ENCODE measurements at places on chromosomes 4 and X. TPM values are rescaled to one million over a fixed set of nuclear protein-coding genes. Genes with fewer than 3 reads are reported as not detected.
A peak's percentile ranks its signal among the peaks of the same experiment; 100 is the strongest.

DNA sequence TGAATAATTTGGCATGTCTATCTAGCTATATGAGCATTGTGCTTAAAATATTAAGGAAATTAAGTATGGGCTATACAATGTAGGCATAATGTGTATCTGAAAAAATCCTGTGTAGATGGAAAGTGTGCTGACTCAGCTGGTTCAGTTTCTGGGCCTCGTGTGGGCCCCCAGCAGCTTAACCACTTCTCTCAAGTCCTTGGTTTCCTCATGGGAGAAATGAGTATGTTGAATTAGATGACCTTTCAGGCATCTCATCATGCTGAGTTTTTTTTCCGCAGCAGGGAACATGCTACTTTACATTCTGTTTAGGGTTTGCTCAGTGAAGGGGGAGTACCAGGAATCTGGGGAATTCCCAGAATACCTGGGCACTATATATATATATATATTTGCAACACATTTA lies 30.5 kb downstream of the RHOH start:
- H3K36me3 ChIP-seq = peaks cover 74% of the 10 kb centered on the region
- peak overlapping the region; percentile 96 for H3K27ac ChIP-seq
- DNase-seq = peak; percentile 85
- no peaks in the 10 kb centered on the region for H3K27me3 ChIP-seq
- H3K4me3 ChIP-seq = peak overlapping the region; percentile 70
- H3K4me1 ChIP-seq = peaks cover 91% of the 10 kb centered on the region

DNA sequence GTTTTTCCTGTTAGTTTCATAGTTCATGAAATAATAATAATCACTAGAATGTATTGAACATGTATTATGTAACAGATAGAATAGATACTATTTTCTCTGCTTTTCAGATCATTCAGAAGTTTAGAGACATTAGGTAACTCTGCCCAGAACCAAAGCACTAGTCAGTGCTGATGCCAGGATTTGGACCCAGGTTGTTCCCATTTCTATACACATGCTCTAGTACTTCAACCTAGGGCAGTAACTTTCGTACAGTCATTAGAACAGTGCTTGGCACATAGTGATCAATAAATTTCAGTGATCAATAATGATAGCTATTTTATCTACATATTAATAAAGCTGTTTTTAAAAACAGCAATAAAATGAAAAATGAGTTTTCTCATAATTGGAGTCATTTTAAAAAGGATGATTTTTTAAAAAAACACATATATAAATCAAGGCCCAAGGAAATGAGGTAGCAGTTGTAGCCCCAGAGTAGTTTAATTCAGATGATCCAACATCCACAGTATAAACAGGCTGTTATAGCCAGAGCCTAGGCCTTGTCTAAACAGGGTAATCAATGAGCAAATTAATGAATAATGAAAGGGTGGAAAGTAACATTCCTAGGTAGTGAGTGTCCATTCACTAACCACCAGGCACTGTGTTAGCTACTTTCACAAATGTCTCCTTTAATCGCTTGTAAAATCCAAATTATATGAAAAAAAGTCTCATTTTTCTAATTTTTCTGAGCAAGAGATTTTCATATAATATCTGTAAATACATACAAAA lies 25.6 kb downstream of the TXK start:
- H3K27me3 ChIP-seq = no peaks in the 10 kb centered on the region
- peaks cover 33% of the 10 kb centered on the region for H3K36me3 ChIP-seq
- no peak overlapping the region for H3K27ac ChIP-seq
- DNase-seq = no peak

DNA sequence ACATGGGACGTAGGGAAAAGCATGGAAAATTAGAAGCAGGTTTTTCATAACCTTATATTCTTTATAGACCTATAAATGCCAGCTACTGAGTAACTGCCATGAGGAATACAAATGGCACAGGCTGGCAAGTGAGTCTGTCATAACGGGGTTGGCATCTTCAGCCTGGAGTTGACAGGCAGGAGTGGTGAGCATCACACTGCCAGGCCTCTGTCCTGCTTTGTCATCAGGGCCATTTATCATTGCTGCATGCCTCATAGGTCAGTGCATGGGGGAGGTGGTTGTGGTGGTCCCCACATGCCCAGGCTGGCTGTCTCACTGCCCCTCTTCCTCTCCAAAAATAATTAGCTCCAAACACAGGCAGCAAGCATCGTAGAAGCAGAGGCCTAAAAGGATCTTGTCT lies 72.5 kb downstream of the LNX1 start:
- no peaks in the 10 kb centered on the region for H3K4me1 ChIP-seq
- H3K36me3 ChIP-seq = no peaks in the 10 kb centered on the region
- peaks cover 22% of the 10 kb centered on the region for H3K27me3 ChIP-seq
- no peak for DNase-seq
- H3K4me3 ChIP-seq = no peak overlapping the region
- H3K27ac ChIP-seq = no peak overlapping the region

DNA sequence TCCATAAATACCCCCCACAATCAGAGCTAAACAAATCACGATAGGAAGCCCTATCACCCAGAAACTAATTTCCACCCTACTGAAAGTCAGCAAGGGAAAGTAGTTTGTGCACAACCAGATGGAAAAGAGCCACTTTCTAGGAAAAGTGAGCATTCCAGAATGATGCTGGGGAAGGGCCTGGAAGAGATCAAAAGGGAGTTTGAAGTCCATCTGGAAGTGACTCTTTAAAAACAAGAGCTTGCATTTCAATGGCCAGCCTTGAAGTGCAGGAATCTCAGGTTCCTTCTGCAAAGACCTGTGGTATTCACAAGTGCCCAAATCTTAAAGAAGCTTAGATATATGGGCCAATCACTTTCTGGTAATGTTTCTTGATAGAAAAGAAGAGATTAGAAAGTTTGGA lies 97.0 kb upstream of the LDB2 start:
- DNase-seq = no peak
- H3K27me3 ChIP-seq = no peaks in the 10 kb centered on the region
- no peaks in the 10 kb centered on the region for H3K4me1 ChIP-seq
- no peak overlapping the region for H3K27ac ChIP-seq

- no peaks in the 10 kb centered on the region for H3K36me3 ChIP-seq
- no peaks in the 10 kb centered on the region for H3K4me1 ChIP-seq
- H3K27ac ChIP-seq = no peak overlapping the region
- H3K27me3 ChIP-seq = no peaks in the 10 kb centered on the region
- no peak for DNase-seq
Observed at GRCh38 chrX:94123062-94123461, 449.1 kb downstream of the FAM133A start.

GRCh38 chr4:118397623-118397979 lies 44.8 kb upstream of the PRSS12 start:
- no peak overlapping the region for H3K27ac ChIP-seq
- peaks cover 16% of the 10 kb centered on the region for H3K27me3 ChIP-seq
- no peaks in the 10 kb centered on the region for H3K36me3 ChIP-seq

DNA sequence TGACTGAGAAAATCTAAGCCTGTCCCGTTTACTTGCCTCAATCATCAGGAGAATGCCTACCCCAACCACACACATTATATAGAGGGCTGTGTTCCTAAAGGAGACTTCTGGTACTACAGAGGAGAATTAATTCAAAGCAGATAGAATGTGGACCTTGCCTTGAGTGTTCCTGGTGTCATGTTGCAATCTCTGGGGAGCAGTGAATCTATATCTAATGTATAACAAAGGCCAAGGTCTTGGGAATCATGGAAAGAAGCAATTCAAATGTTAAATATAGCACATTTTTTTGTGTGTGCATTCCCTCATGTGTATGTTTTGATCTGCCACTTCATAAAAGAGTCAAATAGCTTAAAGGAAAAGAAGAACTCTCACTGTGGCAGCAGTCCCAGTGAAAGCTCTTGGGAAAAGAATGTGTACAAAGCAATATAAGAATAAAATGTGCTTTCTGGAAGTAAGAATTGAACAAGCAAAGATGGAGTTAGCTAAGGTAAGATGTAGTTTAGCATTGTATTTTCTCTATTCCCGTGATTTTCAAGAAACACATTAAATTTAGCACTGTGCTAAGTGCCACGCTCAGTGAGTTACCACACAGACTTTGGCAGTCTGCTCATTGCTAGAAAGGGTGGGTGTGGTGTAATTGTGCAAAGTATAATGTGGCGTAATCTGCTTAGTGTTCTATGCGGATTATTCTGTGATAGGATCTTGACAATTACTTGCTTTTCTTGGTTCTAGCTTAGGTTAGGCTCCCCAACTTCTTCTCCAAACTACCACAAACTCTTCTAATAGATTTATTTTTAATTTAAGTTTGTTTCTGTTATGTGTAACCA lies 13.7 kb downstream of the ADH6 start:
- H3K36me3 ChIP-seq = no peaks in the 10 kb centered on the region
- no peak for DNase-seq
- H3K4me3 ChIP-seq = no peak overlapping the region
- no peaks in the 10 kb centered on the region for H3K4me1 ChIP-seq
- no peak overlapping the region for H3K27ac ChIP-seq
- no peaks in the 10 kb centered on the region for H3K27me3 ChIP-seq

DNA sequence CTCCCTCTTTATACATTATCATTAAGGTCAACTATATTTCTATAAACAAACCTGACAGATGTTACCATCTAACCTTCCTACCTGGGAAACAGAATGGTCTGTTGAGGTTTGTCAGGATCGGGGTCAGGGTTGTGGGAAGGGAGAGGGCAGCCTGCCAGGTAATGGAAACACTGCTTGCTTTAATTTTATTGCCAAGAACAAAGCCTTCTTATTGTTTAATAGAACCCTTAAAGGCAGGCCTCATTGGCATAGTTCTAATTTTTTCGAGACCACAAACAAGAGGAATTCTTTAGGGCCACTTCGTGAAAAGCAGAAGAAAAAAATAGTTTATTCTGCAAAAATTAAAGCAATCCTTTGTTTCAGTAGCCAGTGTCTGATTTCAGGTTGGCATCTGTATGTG lies 113.2 kb downstream of the MID1 start:
- no peaks in the 10 kb centered on the region for H3K27me3 ChIP-seq
- no peaks in the 10 kb centered on the region for H3K36me3 ChIP-seq
- H3K4me3 ChIP-seq = no peak overlapping the region
- H3K4me1 ChIP-seq = no peaks in the 10 kb centered on the region
- no peak overlapping the region for H3K27ac ChIP-seq

GRCh38 chr4:54110019-54110416 lies 10.1 kb downstream of the GSX2 start:
- peaks cover 78% of the 10 kb centered on the region for H3K27me3 ChIP-seq
- H3K27ac ChIP-seq = no peak overlapping the region
- no peak for DNase-seq
- no peak overlapping the region for H3K4me3 ChIP-seq
- H3K4me1 ChIP-seq = peaks cover 11% of the 10 kb centered on the region

PDZD4 gene
- total RNA-seq = 0.12 TPM

NIPAL1 gene
- total RNA-seq = 0.35 TPM

FGF5 gene
- total RNA-seq = not detected

KIF4A gene
- total RNA-seq = 41.0 TPM

Data from activated CD8-positive, alpha-beta memory T cell treated with anti-CD3 and anti-CD28 coated beads, Interleukin-2, amount 10 ng/mL, durations not matched to agents 7 days and 5 days (primary cell).